ENCODE measurements at places on chromosomes 11 and 22. TPM values are rescaled to one million over a fixed set of nuclear protein-coding genes. Genes with fewer than 3 reads are reported as not detected.

GRCh38 chr11:10575346-10576034 is 7.0 kb upstream of the LYVE1 start:
- no peak for DNase-seq

DNA sequence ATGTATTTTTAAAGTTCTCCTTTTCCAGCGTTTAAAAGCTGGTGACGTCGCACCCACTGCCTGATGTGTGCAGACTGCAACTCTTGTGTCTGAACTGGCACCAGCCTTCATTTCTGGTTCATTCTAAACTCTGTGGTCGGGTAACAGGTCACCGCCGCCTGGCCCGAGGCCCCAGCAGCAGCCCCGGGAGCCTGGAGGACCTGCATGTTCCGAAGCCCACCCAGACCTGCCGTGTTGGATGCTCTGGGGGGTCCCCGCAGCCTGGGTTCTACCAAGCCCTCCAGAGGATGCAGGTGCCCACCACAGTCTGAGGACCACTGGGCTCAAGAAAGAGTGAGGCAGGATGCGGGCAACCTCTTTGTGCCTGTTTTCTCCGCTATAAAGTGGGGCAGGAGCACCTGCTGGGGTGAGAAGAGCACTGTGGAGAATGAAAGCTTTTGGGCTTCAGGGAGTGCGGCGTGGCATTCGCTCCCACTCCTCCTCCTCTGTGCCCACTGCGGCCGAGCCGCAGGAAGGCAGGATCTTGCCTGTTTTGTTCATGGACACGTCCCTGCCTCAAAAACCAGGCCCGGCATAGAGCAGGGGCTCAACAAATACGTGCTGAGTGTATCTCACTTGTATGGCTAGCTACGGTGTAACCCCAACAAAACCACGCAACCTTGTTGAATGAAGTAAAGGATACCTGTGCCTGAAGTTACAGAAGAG is 40.1 kb downstream of the CERK start:
- DNase-seq, result no peak

- DNase-seq, result no peak
These were observed 15.5 kb upstream of the OR52K1 start for GRCh38 chr11:4466871-4467442.

Gene UBQLNL
- not detected for polyA plus RNA-seq

Measured in mammary epithelial cell (primary cell).